ENCODE measurements at places on chromosomes 3 and 15. TPM values are rescaled to one million over a fixed set of nuclear protein-coding genes. Genes with fewer than 3 reads are reported as not detected.

- H3K36me3 ChIP-seq, result no peaks in the 10 kb centered on the region
- no peak for DNase-seq
These were observed 2.1 kb downstream of the ATP11B start for GRCh38 chr3:182795389-182795782.

- no peak overlapping the region for H3K4me3 ChIP-seq
- no peaks in the 10 kb centered on the region for H3K27me3 ChIP-seq
- no peaks in the 10 kb centered on the region for H3K4me1 ChIP-seq
These were observed 16.8 kb upstream of the SLC41A3 start for GRCh38 chr3:126100634-126101301.

- no peaks in the 10 kb centered on the region for H3K36me3 ChIP-seq
- H3K4me3 ChIP-seq, result no peak overlapping the region
- H3K27ac ChIP-seq, result no peak overlapping the region
- H3K27me3 ChIP-seq, result no peaks in the 10 kb centered on the region
- no peaks in the 10 kb centered on the region for H3K4me1 ChIP-seq
These were observed 90.2 kb downstream of the CRTC3 start for GRCh38 chr15:90619939-90620338.

- no peak for DNase-seq
- no peaks in the 10 kb centered on the region for H3K27me3 ChIP-seq
- H3K4me3 ChIP-seq, result no peak overlapping the region
- H3K4me1 ChIP-seq, result no peaks in the 10 kb centered on the region
- H3K36me3 ChIP-seq, result no peaks in the 10 kb centered on the region
These were observed 47.4 kb upstream of the HACD2 start for GRCh38 chr3:123632161-123632655.

GRCh38 chr3:130905551-130905950, 11.7 kb downstream of the ATP2C1 start:
- H3K36me3 ChIP-seq, result no peaks in the 10 kb centered on the region
- no peaks in the 10 kb centered on the region for H3K4me1 ChIP-seq
- no peak for DNase-seq

Gene NUP210
- total RNA-seq, result 17.7 TPM

Gene SPATA12
- total RNA-seq, result not detected

Measured in right lobe of liver (tissue), 6 donors.